Spleen (tissue), 13 donors: ENCODE measurements at places on chromosomes 4 and X. TPM values are rescaled to one million over a fixed set of nuclear protein-coding genes. Genes with fewer than 3 reads are reported as not detected.

TCP11X2 gene
- total RNA-seq, result not detected

PPEF2 gene
- 0.60 TPM for total RNA-seq

DNA sequence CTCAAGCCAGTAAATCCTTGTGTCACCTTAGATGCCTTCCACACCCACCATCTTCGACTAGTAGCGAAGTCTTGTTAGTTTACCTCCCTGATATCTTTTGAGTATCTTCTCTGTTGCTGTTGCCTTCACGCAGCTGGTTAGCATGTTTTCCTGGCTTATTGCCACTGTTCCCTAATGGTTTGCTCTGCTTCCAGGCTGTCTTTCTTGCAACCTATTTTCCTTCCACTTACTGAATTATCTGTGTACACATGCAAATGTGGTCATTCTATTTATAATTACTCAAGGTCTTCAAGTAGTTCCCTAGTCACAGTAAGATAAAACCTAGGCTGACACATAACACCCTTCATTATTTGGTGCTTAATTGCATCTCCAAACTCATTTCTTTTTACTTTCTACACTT is 89.5 kb downstream of the UGT8 start:
- no peak overlapping the region for H3K27ac ChIP-seq
- H3K4me3 ChIP-seq, result no peak overlapping the region
- no peak for DNase-seq
- peaks cover 6% of the 10 kb centered on the region for H3K4me1 ChIP-seq

- H3K4me3 ChIP-seq, result no peak overlapping the region
- no peak for DNase-seq
- H3K4me1 ChIP-seq, result no peaks in the 10 kb centered on the region
- no peak overlapping the region for H3K27ac ChIP-seq
- H3K27me3 ChIP-seq, result no peaks in the 10 kb centered on the region
- H3K36me3 ChIP-seq, result no peaks in the 10 kb centered on the region
Measured at GRCh38 chr4:93994175-93994994, 165.8 kb downstream of the ATOH1 start.

DNA sequence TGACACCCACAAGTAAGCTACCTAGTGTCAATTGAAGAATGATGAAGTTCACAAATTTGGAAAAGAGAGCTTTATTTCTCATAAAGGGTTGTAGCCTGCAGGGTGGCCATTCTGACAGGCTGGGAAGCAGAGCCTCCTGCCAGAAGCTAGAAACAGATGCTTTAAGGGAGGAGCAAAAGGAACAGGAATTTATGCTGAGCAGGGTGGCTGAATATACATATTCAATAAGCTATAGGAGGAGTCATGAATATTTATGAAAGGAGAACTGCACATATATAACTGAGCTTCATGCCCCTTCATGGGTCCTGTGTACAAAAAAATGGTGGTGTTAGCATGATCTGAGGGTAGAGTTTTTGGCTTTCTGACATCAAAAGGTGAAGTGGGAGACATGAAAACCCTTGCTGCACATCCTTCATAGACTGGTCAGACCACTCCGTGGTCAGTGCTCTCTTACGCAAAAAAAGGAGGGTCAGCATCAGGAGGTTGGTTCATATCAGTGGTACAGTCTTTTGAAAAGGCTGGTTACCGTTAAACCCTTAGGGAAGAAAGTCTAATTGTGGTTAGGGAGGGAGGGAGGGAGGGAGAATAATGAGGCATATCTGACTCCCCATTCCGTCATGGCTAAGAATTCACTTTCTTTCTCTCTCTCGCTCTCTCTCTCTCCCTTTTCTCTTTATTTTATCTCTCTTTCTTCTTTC is 121.4 kb downstream of the LUZP4 start:
- DNase-seq, result no peak
- H3K27ac ChIP-seq, result no peak overlapping the region
- H3K27me3 ChIP-seq, result no peaks in the 10 kb centered on the region
- no peak overlapping the region for H3K4me3 ChIP-seq
- H3K36me3 ChIP-seq, result no peaks in the 10 kb centered on the region

GRCh38 chr4:43716721-43717395 is 731.8 kb downstream of the KCTD8 start:
- H3K36me3 ChIP-seq, result no peaks in the 10 kb centered on the region
- H3K4me1 ChIP-seq, result no peaks in the 10 kb centered on the region
- no peaks in the 10 kb centered on the region for H3K27me3 ChIP-seq
- no peak for DNase-seq

DNA sequence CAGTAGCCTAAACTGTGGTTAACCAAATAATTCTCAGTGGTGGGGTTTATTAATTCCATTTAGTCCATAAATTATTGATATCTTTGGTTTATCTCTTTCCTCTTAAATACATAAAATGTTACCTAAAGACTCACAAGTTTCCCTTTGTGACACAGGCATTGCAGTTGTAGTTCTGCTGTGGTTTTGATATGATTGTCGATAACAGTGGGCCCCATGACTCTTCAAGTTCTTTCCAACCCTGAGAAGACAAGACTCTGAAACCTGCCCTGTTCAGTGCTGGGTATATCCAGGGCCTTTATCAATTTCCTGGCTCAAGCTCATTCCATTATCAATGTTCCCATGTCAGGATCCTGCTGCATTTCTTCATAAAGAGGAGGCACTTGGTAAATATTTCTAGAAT is 117.9 kb upstream of the TBC1D9 start:
- H3K27ac ChIP-seq, result no peak overlapping the region
- H3K27me3 ChIP-seq, result no peaks in the 10 kb centered on the region
- no peak for DNase-seq
- no peaks in the 10 kb centered on the region for H3K36me3 ChIP-seq
- no peaks in the 10 kb centered on the region for H3K4me1 ChIP-seq
- no peak overlapping the region for H3K4me3 ChIP-seq

GRCh38 chr4:24690436-24690835 is 104.9 kb upstream of the SOD3 start:
- H3K36me3 ChIP-seq, result no peaks in the 10 kb centered on the region
- H3K4me1 ChIP-seq, result no peaks in the 10 kb centered on the region
- no peak for DNase-seq
- no peaks in the 10 kb centered on the region for H3K27me3 ChIP-seq
- H3K27ac ChIP-seq, result no peak overlapping the region

DNA sequence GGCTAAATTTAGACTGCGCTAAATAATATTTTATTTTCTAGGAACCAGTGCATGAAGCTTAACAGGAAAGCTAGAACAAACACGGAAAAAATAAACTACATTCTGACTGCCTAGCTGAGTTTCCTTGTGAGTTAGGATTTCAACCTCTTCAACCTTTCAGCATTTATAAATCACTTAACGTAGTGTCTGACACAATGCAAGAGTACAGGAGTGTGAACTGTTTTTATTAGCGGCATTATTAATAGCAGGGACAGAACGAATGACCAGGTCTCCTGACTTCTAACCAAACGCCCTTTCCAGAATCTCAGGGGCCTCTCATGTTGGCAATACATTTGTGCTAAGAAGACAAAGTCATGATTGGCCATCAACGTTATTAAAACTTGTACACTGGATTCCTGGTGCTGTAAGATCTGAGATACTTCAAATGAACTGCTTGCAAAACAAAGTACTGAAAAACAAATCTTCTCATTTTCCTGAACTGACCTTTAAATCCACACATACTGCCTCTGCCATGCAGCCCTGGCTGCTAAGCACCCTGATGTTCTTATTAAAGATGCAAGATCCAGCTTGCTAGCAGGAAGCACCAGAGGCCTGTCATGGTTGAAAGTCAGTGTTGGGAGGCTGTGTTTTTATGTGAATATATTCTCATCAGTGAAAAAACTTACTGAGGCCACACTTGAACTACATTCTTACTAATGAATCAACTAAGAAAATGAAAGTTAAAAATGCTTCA is 380.4 kb upstream of the CPEB2 start:
- H3K4me1 ChIP-seq, result no peaks in the 10 kb centered on the region
- DNase-seq, result no peak
- H3K27ac ChIP-seq, result no peak overlapping the region
- H3K36me3 ChIP-seq, result no peaks in the 10 kb centered on the region
